ENCODE measurements at places on chromosomes 6 and 20.

GRCh38 chr6:33380272-33380981, 11.2 kb upstream of the KIFC1 start:
- DNase-seq, result no peak

DNA sequence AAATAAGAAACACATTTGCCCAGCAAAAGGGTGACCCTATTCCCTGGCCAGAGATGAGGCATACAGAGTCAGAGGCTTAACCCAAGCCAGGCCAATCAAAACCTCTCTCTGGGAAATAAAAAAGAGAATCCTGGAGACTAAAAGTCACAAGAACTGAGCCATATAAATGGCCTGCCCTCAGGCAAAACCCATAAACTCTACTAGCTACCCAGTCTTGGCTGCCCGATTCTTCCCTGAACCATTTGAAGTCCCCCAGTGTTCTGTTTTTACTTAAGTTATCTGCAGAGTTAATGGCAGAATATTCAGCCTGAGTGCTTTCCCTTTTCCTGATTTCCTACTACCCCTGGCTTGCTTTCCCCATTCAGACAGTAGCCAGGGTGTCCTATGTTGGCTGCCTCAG, 13.9 kb downstream of the KCNK15 start:
- DNase-seq, result no peak

DNA sequence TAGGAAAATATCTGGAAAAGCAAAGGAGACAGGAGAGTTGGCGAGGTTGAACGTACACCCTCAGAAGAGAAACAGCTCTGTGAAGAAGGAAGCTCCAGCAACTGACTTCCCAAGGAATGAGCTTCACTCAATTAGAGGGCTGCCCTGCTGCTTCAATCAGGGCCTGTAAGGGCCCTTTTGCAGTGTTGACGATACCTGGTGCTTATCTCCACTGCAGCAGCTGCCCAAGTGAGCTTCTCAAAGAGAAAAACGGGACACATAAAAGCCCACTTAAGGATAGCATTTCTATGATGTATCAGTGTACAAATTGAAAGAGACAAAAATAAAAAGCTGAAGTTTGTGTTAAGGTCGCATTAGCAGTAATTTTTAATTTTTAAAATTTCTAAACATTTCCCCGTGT, 16.4 kb downstream of the SEC63 start:
- DNase-seq, result no peak

GRCh38 chr6:39172377-39172757, 56.9 kb downstream of the KCNK5 start:
- no peak for DNase-seq

- DNase-seq, result no peak
Observed at GRCh38 chr6:109979033-109979921, 1.2 kb downstream of the GPR6 start.

- no peak for DNase-seq
Observed at GRCh38 chr6:153096792-153097191, 34.3 kb downstream of the RGS17 start.

DNA sequence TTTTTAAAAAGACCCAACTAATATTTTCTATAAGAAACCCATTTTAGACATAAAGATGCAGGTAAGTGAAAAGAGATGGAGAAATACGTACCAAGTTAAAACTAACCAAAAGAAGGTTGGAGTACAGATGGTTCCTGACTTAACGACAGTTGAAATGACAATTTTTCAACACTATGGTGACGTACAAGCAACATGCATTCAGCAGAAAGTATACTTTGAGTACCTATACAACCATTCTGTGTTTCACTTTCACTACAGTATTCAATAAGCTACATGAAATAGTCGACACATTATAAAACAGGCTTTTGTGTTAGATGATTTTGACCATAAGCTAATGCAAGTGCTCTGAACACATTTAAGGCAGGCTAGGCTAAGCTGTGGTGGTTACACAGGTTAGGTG, 228.9 kb downstream of the RNGTT start:
- no peak for DNase-seq

DNA sequence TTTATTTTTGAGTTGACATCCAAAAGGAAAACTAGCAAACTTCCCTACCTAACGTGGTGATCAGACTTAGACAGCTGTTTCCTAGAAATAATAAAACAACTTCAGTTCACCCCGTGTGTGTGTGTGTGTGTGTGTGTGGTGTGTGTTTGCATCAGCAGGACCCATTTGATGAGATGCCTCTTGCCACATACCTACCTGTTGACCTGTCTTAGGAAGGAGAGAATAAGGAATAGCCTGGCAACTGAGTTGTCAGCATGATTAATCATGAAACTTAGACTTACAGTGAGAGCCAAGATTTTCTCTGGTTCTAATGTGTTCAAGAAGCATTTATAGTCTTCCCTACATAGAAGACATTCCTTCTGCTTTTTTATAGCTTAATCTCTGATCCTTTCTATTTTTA, 16.1 kb upstream of the PBOV1 start:
- no peak for DNase-seq

DNA sequence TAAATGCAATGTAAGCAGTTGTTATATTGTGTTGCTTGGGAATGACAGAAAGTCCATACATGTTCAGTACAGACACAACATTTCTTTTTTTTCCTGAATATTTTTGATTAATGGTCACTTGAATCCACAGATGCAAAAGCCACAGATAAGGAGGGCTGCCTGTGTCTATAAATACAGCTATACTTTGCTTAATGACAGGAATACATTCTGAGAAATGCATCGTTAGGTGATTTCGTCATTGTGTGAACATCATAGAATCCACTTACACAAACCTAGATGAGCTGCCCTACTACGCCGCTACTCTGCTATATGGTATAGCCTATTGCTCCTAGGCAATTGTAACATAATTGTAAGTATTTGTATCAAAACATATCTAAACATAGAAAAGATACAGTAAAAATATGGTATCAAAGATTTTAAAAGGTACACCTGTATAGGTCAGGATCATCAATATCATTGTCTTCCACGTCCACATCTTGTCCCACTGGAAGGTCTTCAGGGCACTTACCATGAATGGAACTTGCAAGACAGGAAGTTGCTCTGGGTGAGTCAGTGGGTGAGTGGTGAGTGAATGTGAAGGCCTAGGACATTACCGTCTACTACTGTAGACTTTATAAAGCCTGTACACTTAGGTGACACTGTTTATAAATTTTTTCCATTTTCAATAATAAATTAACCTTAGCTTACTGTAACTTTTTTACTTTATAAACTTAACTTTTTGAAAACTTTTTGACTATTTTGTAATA, 27.9 kb upstream of the POPDC3 start:
- no peak for DNase-seq

DNA sequence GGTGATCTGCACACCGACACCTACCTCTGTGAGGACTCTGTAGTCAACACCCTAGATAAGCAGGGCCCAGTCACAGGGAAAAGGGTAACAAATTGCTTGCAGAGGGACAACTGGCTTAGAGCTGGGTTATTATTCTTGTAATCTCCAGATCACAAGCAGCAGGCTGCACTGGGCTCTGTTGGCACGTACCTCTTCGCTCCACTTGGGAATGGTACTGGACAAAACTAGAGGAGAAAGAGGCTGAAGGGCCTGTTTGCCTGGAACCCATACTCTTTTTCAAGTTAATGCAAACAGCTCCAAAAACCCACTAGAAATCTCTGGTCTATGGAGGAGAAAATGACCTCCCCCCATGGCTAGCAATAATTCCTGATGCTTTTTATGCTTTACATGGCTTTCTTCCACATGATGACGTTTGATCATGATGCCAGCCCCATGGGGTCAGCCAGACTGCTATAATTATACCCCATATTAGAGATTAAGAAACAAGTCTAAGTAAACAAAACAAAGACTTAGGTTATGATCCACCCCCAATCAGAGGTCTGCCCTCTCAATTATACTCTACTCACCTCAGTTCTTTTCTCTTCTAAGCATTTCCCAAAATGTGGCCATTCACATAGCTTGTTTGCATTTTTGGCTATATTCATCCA, 190.0 kb downstream of the UNC5CL start:
- no peak for DNase-seq

DNA sequence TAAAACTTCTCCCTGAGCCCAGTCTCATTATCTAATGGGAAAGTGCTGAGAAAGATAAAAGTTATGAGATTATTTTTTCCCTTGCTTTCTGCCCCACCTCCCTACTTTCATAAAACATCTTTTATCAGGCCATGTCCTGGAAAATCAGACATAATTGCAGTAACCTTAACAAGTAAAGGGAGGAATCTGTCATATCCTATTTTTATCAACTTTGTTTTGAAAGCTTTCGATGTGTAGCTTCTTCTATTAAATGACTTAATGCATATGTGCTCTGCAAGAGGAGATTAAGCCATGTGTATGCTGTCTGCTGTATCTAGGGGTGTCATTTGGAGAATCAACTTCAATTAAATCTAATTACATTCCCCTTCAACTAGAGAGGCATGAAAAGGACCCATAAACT, 408.9 kb downstream of the CBLN4 start:
- DNase-seq, result no peak

GRCh38 chr6:31836474-31837368, 9.2 kb downstream of the HSPA1B start:
- no peak for DNase-seq

- DNase-seq, result no peak
Observed at GRCh38 chr6:89590133-89590532, 48.4 kb downstream of the LYRM2 start.

GRCh38 chr6:29954272-29954671, 11.9 kb downstream of the HLA-A start:
- no peak for DNase-seq

GRCh38 chr6:41252401-41253169, 24.4 kb downstream of the TREML4 start:
- no peak for DNase-seq

DNA sequence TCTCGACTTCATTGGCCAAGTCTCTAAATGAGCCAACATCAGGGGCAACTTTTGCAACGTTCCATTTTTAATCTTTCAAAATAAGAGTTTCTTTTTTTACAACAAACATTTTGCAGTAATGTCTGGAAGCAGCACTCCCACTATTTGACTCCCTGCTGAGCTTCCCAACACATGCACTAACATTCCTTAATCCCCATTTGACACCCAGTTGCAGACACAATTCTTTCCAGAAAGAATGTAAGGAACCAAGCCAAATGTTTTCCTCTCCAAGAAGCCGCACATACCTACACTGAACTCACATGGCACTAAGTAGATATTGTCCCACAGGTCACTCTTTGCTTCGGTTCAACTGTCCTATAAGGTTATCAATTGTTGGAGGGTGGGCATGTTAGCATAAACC, 165.6 kb downstream of the GRM1 start:
- DNase-seq, result no peak

- no peak for DNase-seq
Observed at GRCh38 chr6:1477432-1478090, 88.2 kb downstream of the FOXF2 start.

- no peak for DNase-seq
Observed at GRCh38 chr20:21301940-21302663, 1.0 kb upstream of the XRN2 start.

DNA sequence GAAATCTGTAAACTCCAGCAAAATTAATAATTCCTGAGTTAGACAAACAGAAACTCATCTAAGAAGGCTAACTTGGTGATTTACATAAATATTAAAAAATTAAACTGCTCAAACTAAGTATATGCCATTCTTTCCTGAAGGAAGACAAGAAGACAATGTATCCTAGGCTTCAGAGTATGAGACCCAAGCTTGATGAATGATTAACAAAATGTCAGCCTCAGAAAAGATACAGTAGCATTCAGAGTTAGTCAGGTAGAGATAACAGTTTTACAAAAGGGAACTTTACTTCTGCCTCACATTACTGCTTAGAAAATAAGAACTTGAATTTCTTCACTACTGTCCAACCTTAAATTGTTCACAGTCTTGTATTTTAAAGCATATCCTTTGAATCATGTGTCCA, 12.0 kb downstream of the CSNK2A1 start:
- no peak for DNase-seq

GRCh38 chr6:19755181-19755580, 82.0 kb upstream of the ID4 start:
- DNase-seq, result no peak

GRCh38 chr6:122790028-122790422, 967 bp downstream of the SMPDL3A start:
- DNase-seq, result no peak

- DNase-seq, result no peak
Observed at GRCh38 chr20:53503517-53503919, 90.1 kb downstream of the ZNF217 start.

- DNase-seq, result no peak
Observed at GRCh38 chr20:34008477-34008876, 14.8 kb downstream of the RALY start.

GRCh38 chr6:124237911-124238310, 434.2 kb downstream of the NKAIN2 start:
- DNase-seq, result no peak

GRCh38 chr6:53585208-53585900, 40.5 kb upstream of the GCLC start:
- DNase-seq, result no peak

GRCh38 chr6:158867381-158868121, 48.4 kb upstream of the EZR start:
- no peak for DNase-seq

DNA sequence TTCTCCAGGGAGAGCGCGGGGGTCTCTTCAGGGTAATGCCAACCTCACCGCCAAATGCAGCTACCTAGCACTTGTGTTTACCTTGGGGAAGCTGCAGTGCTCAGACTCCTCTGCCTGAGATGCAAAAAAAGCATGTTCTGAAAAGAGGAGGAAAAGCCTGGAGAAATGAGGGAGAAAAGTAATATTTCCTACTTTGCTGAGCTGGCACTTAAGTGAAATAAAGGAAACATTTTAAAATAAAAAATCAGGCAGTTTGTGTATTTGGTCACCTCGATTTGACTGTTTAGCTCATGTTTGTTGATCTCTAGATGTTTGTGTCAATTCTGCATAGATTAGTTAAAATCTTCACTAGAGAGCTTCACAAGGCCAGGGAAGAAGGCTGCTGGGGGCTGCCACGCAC, 487.2 kb downstream of the QKI start:
- DNase-seq, result no peak

- no peak for DNase-seq
Observed at GRCh38 chr6:104326173-104327001, 533.3 kb downstream of the HACE1 start.

DNA sequence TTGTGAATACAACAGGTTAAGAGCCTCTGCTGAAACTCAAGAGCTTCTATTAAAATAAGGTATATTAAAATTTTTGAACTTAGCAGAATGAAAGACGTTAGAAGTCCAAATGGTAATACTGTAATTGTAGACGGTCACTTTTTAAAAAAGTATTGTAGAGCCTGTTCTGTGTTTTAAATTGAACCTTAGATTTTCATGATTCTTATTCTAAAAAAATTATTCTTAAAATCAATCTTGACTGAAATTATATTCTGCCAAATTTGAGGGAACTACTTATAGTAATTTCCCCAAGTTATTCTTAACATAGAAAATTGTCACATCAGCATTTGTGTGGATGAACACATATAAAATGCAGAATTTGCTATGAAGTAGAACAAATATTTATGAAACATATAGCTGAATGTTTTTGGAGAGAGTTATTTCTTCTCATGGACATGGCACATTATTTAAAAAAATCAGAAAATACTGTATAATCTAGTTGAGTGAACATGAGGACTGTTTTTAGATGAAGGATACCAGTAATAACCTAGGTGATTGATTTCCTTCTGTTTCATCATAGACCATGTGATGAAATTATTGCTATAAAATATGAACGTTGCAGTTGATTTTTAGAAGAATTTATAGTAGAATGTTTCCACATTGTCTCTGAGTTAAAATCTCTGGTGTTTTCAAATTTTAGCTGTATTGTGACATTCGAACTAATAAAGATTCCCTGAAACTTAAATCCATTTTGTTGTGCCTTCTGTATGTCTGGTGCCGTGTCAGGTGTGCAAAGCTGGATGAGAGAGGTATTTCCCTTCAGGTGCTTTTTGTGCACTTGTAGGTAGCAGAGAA, 2.8 kb downstream of the TBPL1 start:
- DNase-seq, result no peak

- no peak for DNase-seq
Observed at GRCh38 chr20:21090721-21091120, 15.4 kb downstream of the LINC00237 start.
